Activated CD4-positive, CD25-positive, alpha-beta regulatory T cell treated with anti-CD3 and anti-CD28 coated beads, Interleukin-2, amount 50 U/mL, for 16 hours (primary cell): ENCODE measurements at places on chromosomes 5 and 9.

DNA sequence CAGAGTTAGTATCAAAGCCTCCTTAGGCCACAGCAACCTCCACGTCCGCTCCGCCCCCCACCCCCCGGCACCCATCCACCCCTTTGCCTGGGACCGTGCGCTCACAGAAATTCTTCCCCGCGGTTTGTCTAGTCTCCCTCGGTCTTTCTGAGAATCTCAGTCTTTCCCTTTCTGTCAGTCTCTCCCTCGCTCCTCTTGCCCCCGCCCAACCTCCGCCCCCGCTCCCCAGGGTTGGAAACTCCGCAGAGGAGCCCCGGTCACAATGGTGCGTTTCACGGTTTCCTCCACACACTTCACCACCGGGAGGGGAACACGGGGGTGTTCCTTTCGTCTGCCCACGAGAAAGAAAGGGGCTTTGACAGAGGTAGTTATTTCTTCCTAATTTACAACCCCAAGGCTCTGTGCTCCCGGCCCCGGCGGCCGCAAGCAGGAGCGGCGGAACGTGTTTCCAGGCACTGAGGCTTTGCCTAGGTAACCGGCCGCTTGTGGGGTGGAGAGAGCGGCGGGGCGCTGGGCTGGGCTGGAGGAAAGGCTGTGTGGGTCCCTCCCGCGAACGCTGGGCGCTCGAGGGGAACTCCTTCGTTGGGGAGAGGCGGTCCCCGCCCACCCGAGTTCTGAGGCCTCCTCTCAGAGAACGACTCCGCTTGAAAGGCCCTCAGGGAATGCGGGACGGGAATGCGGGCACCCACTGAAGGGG is 2.1 kb downstream of the NR4A3 start:
- DNase-seq = peak; percentile 56

GRCh38 chr9:127166651-127167524 is 44.5 kb upstream of the ANGPTL2 start:
- DNase-seq = no peak

GRCh38 chr5:17269201-17269600 is 51.8 kb downstream of the BASP1 start:
- DNase-seq = no peak

GRCh38 chr5:23675456-23675855 is 168.0 kb downstream of the PRDM9 start:
- no peak for DNase-seq

DNA sequence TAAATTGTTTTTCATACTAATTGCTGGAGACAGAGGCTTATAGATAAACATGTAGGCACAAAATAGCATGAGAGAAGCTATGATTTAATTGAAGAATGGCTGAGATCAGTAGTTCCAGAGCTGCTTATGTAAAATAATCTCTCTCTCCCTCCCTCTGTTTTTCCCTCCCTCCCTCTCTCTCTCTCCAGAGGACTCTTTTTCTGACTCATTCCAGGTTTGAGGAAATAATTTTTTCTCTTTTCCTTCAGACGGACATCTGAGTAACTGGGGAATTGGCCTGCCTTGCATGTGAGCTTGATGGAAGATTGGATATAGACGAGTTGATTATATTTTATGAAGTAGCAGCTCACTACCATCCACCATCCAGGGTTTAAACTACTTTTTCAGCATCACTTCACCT is 35.5 kb downstream of the KCTD16 start:
- DNase-seq = no peak

- DNase-seq = no peak
Measured at GRCh38 chr5:18050776-18051175, 416.5 kb downstream of the TAF11L14 start.

GRCh38 chr5:94240993-94241651 is 377.3 kb downstream of the KIAA0825 start:
- DNase-seq = no peak

DNA sequence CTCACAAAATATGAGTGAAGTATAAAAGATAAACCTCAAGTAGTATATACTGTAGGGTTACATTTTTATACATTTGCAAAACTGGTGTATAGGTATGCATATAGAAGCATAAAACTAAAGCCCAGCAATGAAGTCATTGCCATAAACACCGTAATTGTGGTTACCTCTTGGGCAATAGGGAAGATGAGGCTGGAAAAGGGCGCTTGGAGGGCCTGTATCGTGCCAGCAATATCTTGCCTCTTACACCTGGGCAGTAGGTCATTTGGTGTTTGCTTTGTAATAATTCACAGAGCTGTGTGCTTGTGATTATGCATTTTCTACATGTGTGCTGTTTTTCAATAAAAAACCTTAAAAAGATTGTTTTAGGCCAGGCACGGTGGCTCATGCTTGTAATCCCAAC is 45.2 kb downstream of the KDM4C start:
- DNase-seq = no peak

GRCh38 chr9:122370869-122371755 is at the start of gene PTGS1:
Gene PTGS1 (plus strand): TSS chr9:122371024. CDS start chr9:122371085, 61 bp downstream.
- DNase-seq = no peak

DNA sequence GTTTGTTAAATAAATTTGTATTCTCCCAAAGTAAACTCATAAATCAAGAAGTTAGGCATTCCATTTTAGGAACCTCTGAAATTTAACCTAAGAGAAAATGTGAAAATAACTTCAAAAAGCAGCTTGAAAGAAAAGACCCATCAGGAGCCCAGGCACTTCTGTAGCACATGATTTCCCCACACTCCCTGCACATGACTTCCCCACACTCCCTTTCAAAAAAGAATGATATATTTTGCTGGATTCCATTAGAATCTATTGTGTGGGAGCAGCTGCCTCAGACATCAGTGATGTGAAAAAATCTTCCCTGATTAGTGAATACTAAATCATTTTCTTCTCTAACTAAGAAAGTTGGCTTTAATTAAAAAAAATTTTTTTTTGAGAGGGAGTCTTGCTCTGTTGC is 83.3 kb downstream of the GLDC start:
- no peak for DNase-seq

GRCh38 chr5:69516769-69517168 is 24.2 kb downstream of the OCLN start:
- DNase-seq = no peak

GRCh38 chr5:17794201-17794600 is 159.9 kb downstream of the TAF11L14 start:
- DNase-seq = no peak

GRCh38 chr9:105647595-105648349 is 14.5 kb upstream of the TAL2 start:
- DNase-seq = no peak

DNA sequence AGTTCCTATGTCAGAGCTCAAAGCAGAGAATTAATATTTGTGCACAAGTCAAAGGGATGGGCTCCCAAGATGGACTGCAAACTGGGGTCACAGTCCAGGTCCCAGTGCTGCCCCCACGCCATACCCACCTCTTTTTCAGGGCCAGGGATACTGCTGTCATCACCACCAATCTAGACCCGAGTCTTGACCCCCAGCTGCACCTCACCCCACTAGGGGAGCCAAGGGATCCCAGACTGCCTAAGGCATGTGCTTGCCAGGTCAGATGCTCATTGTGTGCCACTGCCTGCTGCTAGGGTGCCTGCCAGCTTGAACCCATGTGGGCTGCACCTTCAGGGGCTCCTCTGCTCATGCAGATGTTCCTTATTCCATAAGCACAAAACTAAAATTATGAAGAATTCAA is 215.6 kb upstream of the NREP start:
- no peak for DNase-seq

GRCh38 chr5:114744406-114744805 is 382.5 kb downstream of the KCNN2 start:
- no peak for DNase-seq

DNA sequence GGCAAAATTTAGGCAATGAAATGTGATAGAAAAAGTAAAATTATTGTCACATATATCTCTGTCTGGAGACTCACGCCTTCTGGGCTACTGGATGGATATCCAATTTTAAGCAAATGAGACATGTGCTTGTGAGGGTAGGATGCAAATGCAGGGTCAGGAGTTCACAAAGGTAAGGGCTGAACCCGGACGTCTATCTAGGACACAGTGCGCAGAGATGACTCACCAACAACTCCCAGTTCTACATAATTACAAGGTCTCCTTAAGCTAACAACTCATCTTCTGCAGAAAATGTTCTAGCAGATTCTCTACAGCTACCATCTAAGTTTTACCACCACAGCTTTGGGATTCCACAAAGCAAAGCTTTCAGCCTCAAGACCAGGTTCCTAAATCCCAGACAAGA is 160.5 kb downstream of the ENTREP1 start:
- DNase-seq = no peak

GRCh38 chr9:19828576-19829109 is 39.8 kb upstream of the SLC24A2 start:
- no peak for DNase-seq
